ENCODE measurements at places on chromosomes 11 and 22. TPM values are rescaled to one million over a fixed set of nuclear protein-coding genes. Genes with fewer than 3 reads are reported as not detected.

Gene GAS2
- polyA plus RNA-seq = 0.52 TPM

Gene BAIAP2L2
- 2.5 TPM for polyA plus RNA-seq

Gene GGTLC3
- not detected for polyA plus RNA-seq

Gene JAM3
- polyA plus RNA-seq = 10.5 TPM

Gene KRTAP5-10
- not detected for polyA plus RNA-seq

Gene PAFAH1B2
- 35.5 TPM for polyA plus RNA-seq

Data from adipose tissue (tissue), 3 donors.